ENCODE measurements at places on chromosomes 3 and 15.

DNA sequence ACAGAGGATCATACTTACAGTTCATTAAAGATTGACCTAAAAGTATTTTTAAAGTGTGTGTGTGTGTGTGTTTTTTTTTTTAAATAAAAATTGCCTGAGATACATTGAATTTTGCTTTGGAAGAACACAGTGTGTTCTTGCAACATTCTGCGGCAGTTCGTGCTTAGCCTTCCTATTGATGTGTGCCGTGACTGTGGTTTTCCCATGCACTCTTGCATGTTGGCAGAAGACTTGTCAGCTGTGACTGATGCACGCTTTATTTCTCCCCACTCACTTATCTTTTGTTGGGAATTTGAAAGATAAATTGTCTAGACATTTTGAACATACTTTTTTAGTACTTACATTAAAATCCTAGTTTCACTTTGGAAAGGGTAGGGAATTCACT is 136.3 kb upstream of the LRRFIP2 start:
- no peak for DNase-seq

GRCh38 chr3:46852839-46853355 is 10.3 kb downstream of the MYL3 start:
- no peak for DNase-seq

GRCh38 chr15:74775894-74776293 is 6.0 kb upstream of the CSK start:
- no peak for DNase-seq

- DNase-seq: no peak
These were observed 960 bp downstream of the MFN1 start for GRCh38 chr3:179348325-179349013.

DNA sequence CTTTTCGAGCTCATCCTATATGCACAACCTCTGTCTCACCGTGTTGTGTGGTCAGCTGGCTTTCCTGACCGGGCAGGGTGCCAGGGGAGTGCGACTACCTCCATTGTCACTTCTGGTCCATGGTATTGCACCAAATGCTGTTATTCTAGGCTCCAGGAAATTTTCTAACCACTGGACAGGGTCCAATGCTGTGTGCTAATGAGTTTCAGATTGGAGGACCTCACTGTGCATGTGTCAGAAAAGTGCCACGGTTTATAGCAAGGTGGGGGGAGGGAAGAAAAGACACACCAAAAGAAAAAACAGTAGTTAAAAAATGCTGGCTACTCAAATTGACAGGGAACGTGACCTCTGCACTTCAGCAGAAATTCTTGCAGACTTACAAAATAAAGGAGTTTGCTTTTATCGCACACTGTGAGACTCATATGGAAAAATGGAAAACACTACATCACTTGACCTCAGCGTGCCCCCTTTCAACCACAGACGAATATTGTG is 480.1 kb downstream of the FOXP1 start:
- DNase-seq: no peak

DNA sequence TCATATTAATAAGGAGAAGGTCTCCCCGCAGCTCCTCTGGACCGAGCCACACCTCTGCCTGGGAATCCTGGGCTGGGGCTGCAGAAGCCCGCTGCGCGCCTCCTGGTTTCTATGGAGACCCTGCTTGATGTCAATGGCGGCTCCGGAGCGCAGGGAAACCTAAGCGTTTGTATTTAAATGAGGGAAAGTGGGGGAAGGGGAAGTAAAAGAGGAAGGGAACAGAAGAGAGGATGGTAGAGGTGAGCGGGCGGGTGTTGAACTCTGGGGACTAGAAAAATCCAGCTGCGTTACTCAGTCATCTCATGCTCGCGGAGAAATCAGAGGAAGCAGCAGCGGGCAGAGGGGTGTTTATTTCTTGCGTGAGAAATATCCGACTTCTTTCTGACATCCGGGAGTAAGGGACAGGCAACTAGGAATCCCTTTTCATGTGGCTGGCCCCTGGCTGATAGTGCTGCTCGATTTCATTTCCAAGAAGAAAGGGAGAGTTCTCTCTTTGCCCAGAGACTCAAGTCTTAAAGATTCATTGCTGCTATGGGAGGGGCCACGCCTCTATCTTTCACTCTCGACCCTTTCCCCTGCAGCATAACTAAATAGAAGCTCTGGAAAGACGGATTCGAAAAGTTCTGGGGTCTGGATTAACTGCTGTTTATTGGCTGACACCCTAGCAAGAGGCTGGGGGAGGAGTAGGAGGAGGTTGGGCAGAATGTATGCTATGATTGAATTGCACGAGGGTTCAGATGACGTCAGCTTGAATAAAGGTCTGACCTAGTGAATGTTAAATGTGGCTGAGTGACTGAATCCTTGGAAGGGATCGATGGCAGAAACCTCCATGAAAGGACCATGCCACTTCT is 110.5 kb upstream of the GAP43 start:
- DNase-seq: peak; percentile 9

DNA sequence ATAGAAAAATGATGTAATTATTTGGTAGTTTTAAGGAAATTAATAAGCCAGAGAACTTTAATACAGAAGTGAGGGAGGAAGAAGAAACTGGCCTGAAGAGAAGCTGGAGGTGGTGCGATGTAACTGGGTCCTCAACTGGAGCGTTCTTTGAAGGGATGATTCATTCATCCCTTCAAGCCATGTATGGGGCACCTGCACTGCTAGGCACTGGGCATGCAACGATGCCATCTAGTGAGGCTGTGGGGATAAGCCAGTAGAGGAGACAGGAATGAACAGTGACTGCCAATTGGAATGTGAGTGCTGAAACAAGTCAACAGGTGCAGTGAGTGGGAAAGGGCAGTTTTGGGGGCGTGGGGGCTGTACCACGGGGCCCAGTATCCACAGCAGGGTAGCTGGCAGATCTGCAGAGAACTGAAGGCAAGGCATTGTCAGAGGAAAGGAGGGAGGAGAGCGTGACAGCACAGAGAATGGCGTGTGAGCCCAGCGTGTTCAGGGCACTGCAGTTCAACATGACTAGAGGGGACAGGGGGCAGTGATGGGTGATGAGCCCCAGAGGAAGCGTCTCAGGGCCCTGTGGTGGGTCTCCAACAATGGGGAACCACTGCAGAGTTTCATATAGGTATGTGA is 3.8 kb upstream of the KIF23 start:
- DNase-seq: peak; percentile 16

GRCh38 chr15:40755812-40756208 is 756 bp upstream of the RMDN3 start:
- no peak for DNase-seq

DNA sequence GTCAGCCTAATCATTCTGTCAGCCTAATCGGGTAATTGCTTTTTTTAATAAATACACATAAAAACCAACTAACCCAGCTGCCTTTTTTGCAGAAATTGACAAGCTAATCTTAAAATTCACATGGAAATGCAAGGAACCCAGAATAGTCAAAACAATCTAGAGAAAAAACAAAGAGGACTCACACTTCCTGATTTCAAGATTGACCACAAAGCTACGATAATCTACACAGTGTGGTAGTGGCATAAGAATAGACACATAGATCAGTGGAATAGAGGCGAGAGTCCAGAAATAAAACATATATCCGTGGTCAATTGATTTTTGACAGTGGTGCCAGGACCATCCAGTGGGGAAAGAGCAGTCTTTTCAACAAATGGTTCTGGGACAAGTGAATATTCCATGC is 2.4 kb upstream of the C3orf20 start:
- DNase-seq: no peak

GRCh38 chr3:99751649-99752048 is 66.0 kb upstream of the CMSS1 start:
- no peak for DNase-seq

- no peak for DNase-seq
These were observed 10.8 kb downstream of the SRP14 start for GRCh38 chr15:40028193-40028592.
